CD4-positive, CD25-positive, alpha-beta regulatory T cell (primary cell): ENCODE measurements at places on chromosomes 2 and 18.

GRCh38 chr2:27828305-27828704 is 56.8 kb downstream of the MRPL33 start:
- no peak overlapping the region for H3K27ac ChIP-seq
- no peak for DNase-seq
- no peak overlapping the region for H3K4me3 ChIP-seq
- no peaks in the 10 kb centered on the region for H3K4me1 ChIP-seq
- H3K36me3 ChIP-seq: no peaks in the 10 kb centered on the region

DNA sequence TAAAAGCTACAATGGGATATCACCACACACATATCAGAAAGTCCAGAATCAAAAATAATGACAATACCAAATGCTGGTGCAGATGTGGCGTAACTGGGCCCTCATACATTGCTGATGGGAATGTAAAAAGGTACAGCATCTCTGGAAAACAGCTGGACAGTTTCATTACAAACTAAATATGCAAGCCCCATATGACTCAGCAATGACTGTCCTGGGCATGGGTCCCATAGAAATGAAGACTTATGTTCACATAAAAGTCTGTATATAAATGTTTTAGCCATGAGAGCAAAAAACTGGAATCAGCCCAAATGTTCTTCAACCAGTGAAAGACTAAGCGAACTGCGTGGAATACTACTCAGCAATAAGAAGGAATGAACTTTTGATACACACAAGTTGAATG is 56.7 kb downstream of the ALPK2 start:
- H3K27me3 ChIP-seq: no peaks in the 10 kb centered on the region
- H3K36me3 ChIP-seq: no peaks in the 10 kb centered on the region
- H3K4me1 ChIP-seq: peaks cover 4% of the 10 kb centered on the region
- no peak overlapping the region for H3K4me3 ChIP-seq

GRCh38 chr2:45909677-45910191 is 258.3 kb downstream of the PRKCE start:
- H3K27me3 ChIP-seq: no peaks in the 10 kb centered on the region
- H3K4me3 ChIP-seq: no peak overlapping the region
- H3K27ac ChIP-seq: no peak overlapping the region
- DNase-seq: no peak

DNA sequence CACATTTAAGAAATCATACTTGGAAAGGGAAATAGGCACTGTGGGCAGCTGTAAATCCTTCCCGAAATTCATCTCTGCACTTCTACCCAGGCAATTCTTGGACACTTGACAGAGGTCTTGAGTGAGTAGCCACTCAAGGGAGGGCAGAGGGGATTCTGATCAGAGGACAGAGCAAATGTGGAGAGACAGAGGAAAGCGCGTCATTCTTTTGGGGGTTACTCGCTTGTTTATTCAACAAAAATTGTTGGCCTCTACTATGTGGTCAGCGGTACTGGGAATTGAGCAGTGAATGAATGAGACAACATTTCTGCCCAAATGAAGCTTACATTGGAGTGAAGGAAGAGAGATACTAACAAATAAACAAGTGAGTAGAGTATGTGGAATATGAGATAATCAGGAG is 41.4 kb upstream of the YES1 start:
- DNase-seq: no peak
- no peaks in the 10 kb centered on the region for H3K36me3 ChIP-seq
- no peaks in the 10 kb centered on the region for H3K27me3 ChIP-seq
- H3K27ac ChIP-seq: no peak overlapping the region
- no peak overlapping the region for H3K4me3 ChIP-seq

GRCh38 chr2:165594935-165595255 is 125.4 kb downstream of the CSRNP3 start:
- H3K27me3 ChIP-seq: no peaks in the 10 kb centered on the region
- no peaks in the 10 kb centered on the region for H3K36me3 ChIP-seq
- H3K4me1 ChIP-seq: no peaks in the 10 kb centered on the region
- DNase-seq: no peak
- no peak overlapping the region for H3K4me3 ChIP-seq

GRCh38 chr2:60413814-60414168 is 139.7 kb downstream of the BCL11A start:
- H3K36me3 ChIP-seq: no peaks in the 10 kb centered on the region
- no peak for DNase-seq
- H3K27ac ChIP-seq: no peak overlapping the region
- H3K27me3 ChIP-seq: no peaks in the 10 kb centered on the region
- no peaks in the 10 kb centered on the region for H3K4me1 ChIP-seq
- H3K4me3 ChIP-seq: no peak overlapping the region

GRCh38 chr2:138177693-138178092 is 213.4 kb downstream of the HNMT start:
- H3K4me3 ChIP-seq: no peak overlapping the region
- DNase-seq: no peak
- H3K27me3 ChIP-seq: no peaks in the 10 kb centered on the region

GRCh38 chr18:34224423-34225217 is at the start of gene NOL4:
NOL4 (minus strand) TSS chr18:34224913; CDS start chr18:34223253, 1,660 bp downstream.
- H3K36me3 ChIP-seq: no peaks in the 10 kb centered on the region
- H3K4me3 ChIP-seq: no peak within 1 kb of the TSS
- peaks cover 5% of the 10 kb centered on the region for H3K27me3 ChIP-seq
- no peaks in the 10 kb centered on the region for H3K4me1 ChIP-seq
- DNase-seq: no peak
- H3K27ac ChIP-seq: no peak within 1 kb of the TSS

DNA sequence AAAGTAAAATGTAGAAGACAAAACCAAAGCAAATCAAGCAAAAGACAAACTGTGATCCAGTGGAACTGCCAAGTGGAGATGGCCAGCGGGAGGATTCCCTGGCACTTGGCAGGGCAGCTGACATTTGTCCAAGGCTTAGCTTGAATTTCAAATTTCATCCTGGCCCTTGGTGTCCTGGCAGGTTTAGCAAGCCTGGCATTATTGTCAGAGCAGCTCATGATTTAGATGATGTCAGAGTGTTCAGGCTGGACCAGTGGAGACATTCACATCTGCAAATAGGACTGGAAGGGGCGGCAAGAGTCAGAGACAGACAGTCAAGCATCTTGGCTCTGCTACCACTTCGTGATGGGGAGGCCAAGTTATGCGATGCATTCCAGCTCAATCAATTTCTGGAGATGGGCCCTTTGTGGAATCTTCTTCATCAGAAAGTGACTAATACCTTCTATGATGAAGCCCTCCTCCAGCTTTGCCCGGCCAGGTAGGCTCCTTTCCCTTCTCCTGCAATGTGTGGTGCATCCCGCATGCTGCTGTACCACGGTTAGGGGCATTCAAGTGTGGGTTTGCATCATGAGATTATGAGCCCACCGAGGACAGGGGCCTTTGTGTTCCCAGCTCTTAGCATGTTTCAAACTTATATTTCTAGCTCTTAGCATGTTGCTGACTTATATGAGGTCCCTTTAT is 199.7 kb downstream of the ANKRD30B start:
- no peaks in the 10 kb centered on the region for H3K4me1 ChIP-seq
- no peak for DNase-seq
- H3K27ac ChIP-seq: no peak overlapping the region

DNA sequence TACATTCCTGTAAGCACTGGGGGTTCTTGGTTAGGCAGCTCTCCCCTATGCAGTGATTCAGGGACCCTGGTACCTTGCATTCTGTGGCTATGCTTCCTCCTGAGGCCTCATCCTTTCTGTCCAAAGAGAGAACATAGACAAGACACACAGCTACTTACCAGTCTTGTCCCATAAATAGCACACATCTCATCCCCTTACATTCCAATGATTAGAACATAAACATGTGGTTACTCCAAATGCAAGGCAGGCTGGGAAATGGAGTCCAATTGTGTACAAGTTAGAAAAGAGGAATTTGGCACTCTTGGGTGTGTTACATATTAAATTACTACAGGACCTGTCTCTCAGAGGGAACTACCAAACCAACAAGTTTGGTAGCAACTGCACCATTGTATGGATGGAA is 171.3 kb downstream of the ARHGAP15 start:
- no peaks in the 10 kb centered on the region for H3K4me1 ChIP-seq
- H3K36me3 ChIP-seq: peaks cover 20% of the 10 kb centered on the region
- H3K27ac ChIP-seq: no peak overlapping the region

- no peak for DNase-seq
- H3K36me3 ChIP-seq: no peaks in the 10 kb centered on the region
- no peak overlapping the region for H3K4me3 ChIP-seq
- H3K4me1 ChIP-seq: no peaks in the 10 kb centered on the region
These were observed 150.7 kb downstream of the CCDC102B start for GRCh38 chr18:68948622-68949021.

- no peaks in the 10 kb centered on the region for H3K4me1 ChIP-seq
- no peak for DNase-seq
- no peaks in the 10 kb centered on the region for H3K27me3 ChIP-seq
These were observed 43.4 kb downstream of the COLEC12 start for GRCh38 chr18:457140-457519.

DNA sequence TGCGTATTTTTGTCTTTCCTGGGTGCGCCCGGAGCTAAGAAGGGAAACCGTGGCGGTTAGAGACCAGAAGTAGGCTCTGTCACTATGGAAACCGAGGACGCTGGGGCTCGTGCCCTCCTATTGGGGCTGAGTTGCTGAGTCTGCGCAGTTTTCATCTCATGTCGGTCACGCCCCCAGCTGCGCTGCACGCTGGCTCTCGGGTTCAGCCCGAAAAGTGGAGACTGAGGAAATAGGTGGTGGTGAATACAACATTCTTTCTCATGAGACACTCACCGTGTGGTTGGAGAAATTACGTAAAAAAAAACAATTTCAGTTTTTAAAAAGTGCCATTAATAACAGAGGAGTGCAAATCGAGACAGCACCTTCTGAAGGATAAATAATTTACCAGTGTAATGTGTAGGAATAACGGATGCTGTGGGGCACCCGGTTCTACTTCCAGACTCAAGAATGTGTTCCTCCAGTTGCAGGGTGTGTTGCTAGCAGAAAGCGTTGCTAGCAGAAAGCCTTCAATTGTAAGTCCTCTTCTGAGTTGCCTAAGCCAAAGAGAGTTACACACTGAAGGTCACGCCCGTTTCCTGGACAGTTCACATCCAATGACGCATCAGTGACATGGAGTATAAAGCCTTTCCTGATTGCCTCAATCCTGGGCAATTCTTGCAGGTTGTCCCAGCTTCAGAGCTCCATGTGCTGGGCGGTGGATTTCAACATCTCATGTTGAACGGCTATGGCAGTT is 20.4 kb upstream of the CXXC1 start:
- H3K27ac ChIP-seq: no peak overlapping the region
- H3K27me3 ChIP-seq: peaks cover 27% of the 10 kb centered on the region
- no peaks in the 10 kb centered on the region for H3K36me3 ChIP-seq
- H3K4me1 ChIP-seq: peaks cover 14% of the 10 kb centered on the region
- DNase-seq: peak; percentile 95

GRCh38 chr18:60898111-60898510 is 435.1 kb upstream of the CDH20 start:
- H3K36me3 ChIP-seq: no peaks in the 10 kb centered on the region
- H3K27ac ChIP-seq: no peak overlapping the region
- H3K27me3 ChIP-seq: no peaks in the 10 kb centered on the region
- H3K4me1 ChIP-seq: no peaks in the 10 kb centered on the region
- no peak overlapping the region for H3K4me3 ChIP-seq

GRCh38 chr2:70304498-70304897 is 2.6 kb upstream of the FAM136A start:
- peaks cover 3% of the 10 kb centered on the region for H3K36me3 ChIP-seq
- DNase-seq: no peak
- no peak overlapping the region for H3K27ac ChIP-seq
- peaks cover 9% of the 10 kb centered on the region for H3K4me1 ChIP-seq
- H3K4me3 ChIP-seq: no peak overlapping the region

GRCh38 chr2:75200140-75201096 is 1.1 kb upstream of the TACR1 start:
- no peak overlapping the region for H3K27ac ChIP-seq
- DNase-seq: no peak
- peaks cover 23% of the 10 kb centered on the region for H3K27me3 ChIP-seq

GRCh38 chr18:911486-911885 is 6.8 kb downstream of the ADCYAP1 start:
- DNase-seq: no peak
- H3K4me3 ChIP-seq: no peak overlapping the region
- peaks cover 33% of the 10 kb centered on the region for H3K27me3 ChIP-seq
- H3K4me1 ChIP-seq: peaks cover 20% of the 10 kb centered on the region
- H3K27ac ChIP-seq: no peak overlapping the region

DNA sequence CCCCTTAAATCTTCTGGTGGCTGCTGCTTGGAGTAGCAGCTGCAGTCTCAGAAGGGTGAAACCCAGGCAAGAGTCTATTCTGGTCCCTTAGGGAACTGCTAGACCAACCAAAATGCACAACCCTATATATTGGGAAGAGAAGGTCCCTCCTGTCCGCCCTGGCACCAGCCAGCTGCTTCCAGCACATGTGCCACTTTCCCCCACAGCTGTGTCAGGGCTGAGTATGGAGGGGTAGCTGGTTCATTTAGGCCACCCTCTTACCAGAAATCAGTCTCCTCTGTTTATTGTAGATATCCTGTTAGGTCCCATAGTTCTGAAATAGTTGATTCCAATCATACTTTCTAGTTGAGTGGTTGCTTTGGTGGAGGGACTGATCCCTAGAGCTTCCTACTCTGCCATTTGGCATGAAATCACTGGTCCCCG is 68.9 kb downstream of the BIRC6 start:
- H3K27ac ChIP-seq: no peak overlapping the region
- peaks cover 9% of the 10 kb centered on the region for H3K36me3 ChIP-seq
- DNase-seq: no peak

DNA sequence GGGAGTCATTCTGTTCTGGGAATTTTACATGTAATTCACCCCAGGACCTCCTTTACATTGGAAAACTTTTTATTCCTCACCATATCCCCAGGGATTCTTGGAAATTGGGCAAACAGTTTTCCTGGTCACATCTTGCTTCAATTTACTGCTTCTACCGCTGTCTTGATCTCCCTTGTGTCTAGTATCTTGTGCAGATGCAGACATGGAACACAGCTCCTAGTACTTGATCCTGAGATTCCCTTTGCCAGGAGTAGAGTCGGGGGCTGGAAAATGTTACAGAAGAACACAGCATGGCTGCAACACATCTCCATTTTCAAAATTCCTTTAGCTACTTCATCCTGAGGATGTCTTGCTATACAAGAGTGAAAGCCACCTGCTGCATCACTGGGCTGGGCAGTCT is 472.8 kb downstream of the PLCL1 start:
- no peak for DNase-seq
- H3K36me3 ChIP-seq: no peaks in the 10 kb centered on the region
- no peak overlapping the region for H3K27ac ChIP-seq
- no peaks in the 10 kb centered on the region for H3K4me1 ChIP-seq
